PC-3 (cell line): ENCODE measurements at places on chromosomes 5 and 9. TPM values are rescaled to one million over a fixed set of nuclear protein-coding genes. Genes with fewer than 3 reads are reported as not detected.

PHF24 gene
- total RNA-seq = not detected in 2 replicates

GRCh38 chr9:91873637-91874051 is 76.4 kb downstream of the ROR2 start:
- H3K4me1 ChIP-seq = no peaks in the 10 kb centered on the region
- DNase-seq = no peak
- H3K4me3 ChIP-seq = no peak overlapping the region
- H3K27me3 ChIP-seq = peaks cover 80% of the 10 kb centered on the region

DNA sequence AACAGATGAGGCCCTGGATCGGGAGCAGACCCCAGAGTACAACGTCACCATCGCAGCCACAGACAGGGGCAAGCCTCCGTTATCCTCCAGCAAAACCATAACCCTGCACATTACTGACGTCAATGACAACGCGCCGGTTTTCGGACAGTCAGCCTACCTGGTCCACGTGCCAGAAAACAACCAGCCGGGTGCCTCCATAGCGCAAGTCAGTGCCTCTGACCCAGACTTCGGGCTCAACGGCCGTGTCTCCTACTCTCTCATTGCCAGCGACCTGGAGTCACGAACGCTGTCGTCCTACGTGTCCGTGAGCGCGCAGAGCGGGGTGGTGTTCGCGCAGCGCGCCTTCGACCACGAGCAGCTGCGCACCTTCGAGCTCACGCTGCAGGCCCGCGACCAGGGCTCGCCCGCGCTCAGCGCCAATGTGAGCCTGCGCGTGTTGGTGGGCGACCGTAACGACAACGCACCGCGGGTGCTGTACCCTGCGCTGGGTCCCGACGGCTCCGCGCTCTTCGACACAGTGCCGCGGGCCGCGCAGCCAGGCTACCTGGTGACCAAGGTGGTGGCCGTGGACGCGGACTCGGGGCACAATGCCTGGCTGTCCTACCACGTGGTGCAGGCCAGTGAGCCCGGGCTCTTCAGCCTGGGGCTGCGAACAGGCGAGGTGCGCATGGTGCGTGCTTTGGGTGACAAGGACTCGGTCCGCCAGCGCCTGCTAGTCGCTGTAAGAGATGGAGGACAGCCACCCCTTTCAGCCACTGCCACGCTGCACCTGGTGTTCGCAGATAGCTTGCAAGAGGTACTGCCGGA is 1.6 kb upstream of the PCDHGA11 start:
- no peaks in the 10 kb centered on the region; the same call in 1 of the 2 replicates for H3K36me3 ChIP-seq
- H3K4me1 ChIP-seq = no peaks in the 10 kb centered on the region
- no peaks in the 10 kb centered on the region for H3K27me3 ChIP-seq
- H3K27ac ChIP-seq = no peak overlapping the region
- no peak overlapping the region for H3K4me3 ChIP-seq
- DNase-seq = no peak

DNA sequence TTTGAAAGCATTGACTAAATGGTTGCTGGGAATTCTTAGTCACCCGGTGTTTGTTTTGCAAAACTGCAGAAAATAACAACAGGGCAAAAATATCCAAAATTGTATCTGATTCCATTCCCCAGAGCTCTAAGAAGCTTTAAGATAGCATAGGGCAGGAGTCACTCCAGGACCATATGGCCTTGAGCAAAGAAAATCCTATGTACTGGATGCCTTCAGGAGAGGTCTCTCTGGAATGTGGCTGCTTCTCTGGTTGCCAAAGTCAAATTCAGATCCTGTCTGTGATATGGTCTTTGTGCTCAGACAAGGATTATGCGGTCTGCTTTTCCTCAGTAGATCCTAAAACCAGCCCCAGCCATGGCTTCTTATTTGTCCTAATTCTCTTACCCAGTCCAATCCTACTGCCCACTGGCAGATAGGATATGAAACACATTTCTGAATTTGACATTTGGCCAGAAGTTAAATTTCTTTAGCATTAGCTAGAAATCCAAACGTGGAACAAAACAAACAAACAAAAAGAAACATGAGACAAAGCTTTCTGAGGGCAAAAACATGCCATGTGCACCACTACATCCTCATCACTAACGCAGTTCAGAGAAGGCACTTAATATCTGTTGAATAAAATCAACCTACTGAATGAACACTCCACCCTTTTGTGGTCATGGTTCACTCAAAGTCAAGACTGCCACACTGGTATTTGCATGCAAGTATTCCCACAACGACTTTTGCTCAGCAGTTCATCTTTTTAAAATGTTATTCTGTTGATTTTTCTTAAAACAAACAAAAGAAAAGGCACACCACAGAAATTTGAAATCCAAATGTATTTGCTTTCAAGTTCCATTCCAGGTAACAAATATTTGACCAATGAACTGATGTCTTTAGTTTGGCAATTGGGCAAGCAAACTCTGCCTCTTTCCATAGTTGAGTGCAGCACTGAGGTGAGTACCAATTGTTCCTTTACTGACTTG is 165.7 kb downstream of the TRPM6 start:
- H3K27me3 ChIP-seq = 0 out of 2 replicates have a peak, but pooled peaks cover 4% of the 10 kb centered on the region
- H3K4me1 ChIP-seq = no peaks in the 10 kb centered on the region
- no peak overlapping the region for H3K4me3 ChIP-seq
- H3K36me3 ChIP-seq = no peaks in the 10 kb centered on the region
- no peak overlapping the region for H3K27ac ChIP-seq

PCDHGA2 gene
- total RNA-seq = not detected in 2 replicates

- H3K27me3 ChIP-seq = peaks cover 31% of the 10 kb centered on the region
- peak; percentile 19 for DNase-seq
- no peak overlapping the region for H3K27ac ChIP-seq
- no peaks in the 10 kb centered on the region for H3K36me3 ChIP-seq
- H3K4me1 ChIP-seq = no peaks in the 10 kb centered on the region
Measured at GRCh38 chr5:91875196-91875779, 492.2 kb upstream of the ARRDC3 start.

- no peak overlapping the region for H3K27ac ChIP-seq
- no peak overlapping the region for H3K4me3 ChIP-seq
- DNase-seq = no peak
- H3K36me3 ChIP-seq = no peaks in the 10 kb centered on the region
- no peaks in the 10 kb centered on the region for H3K4me1 ChIP-seq
- H3K27me3 ChIP-seq = no peaks in the 10 kb centered on the region
Measured at GRCh38 chr5:53971551-53971950, 338.8 kb downstream of the ARL15 start.

TRAF2 gene
- total RNA-seq = 11.5 and 25.4 TPM in 2 replicates

DNA sequence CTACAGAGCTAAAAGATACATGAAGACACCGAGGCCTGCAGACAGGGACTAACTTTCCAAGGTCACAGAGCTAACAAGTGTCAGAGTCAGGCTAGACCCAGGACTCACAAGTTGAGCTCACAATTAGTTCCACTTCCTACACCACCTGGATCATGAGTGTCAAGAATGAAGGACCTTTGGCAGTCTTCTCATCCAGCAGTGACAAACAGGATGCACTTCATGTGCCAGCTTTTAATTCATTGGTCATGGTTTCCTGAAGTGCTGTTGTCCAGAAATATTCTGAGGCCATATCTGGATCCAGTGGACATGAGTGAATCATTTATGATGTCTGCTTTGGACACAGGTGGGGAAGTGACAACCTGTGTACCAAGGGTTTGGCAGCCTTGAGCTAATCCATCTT is 77.4 kb downstream of the KCNIP1 start:
- H3K27me3 ChIP-seq = 0 out of 2 replicates have a peak, but pooled peaks cover 3% of the 10 kb centered on the region
- H3K27ac ChIP-seq = no peak overlapping the region
- H3K4me1 ChIP-seq = no peaks in the 10 kb centered on the region
- DNase-seq = no peak
- no peak overlapping the region for H3K4me3 ChIP-seq
- no peaks in the 10 kb centered on the region for H3K36me3 ChIP-seq

FST gene
- 403 and 407 TPM in 2 replicates for total RNA-seq

ANXA1 gene
- 176 and 192 TPM in 2 replicates for total RNA-seq

GPBP1 gene
- total RNA-seq = 29.5 and 31.8 TPM in 2 replicates

- H3K4me1 ChIP-seq = peaks cover 15% of the 10 kb centered on the region
- no peaks in the 10 kb centered on the region for H3K36me3 ChIP-seq
- H3K27ac ChIP-seq = no peak overlapping the region
- H3K27me3 ChIP-seq = no peaks in the 10 kb centered on the region
- no peak overlapping the region for H3K4me3 ChIP-seq
- DNase-seq = no peak
Measured at GRCh38 chr5:56056875-56057274, 62.1 kb upstream of the IL6ST start.

SH3PXD2B gene
- total RNA-seq = 8.9 and 9.8 TPM in 2 replicates

DNA sequence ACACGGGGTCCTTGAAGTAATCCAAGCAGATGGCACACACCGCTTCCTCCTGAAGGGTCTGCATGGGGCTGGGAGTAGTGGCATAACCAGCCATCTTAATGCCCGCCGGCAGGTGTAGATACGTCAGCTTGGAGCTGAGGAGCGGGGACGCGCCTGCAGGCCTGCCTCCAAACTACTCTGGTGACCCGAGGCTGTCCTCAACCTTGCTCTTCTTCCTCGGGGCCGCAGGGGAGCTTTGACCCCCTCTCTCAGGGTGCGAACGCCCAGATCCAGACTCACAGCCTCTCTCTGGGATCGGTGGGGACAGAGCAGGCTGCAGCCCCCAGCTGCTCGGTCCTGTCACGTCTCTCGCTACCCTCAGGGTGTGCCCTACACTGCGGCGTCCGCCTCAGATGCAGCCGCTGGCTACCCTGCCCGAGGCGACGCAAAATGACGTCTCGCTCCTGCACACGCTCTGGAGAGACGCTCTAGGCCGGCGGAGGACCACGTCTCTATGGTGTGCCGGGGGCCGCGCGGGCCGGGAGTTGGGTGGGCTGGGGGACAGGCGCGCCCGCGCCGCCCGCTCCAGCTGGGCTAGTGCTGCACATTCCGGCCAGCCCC is at the start of gene TRIM52:
TRIM52 (minus strand) TSS at position 424 of the 600 bp plus-strand sequence; CDS start at position 94, 330 bp downstream.
- DNase-seq = peak; percentile 94
- no peaks in the 10 kb centered on the region for H3K27me3 ChIP-seq
- peaks cover 4% of the 10 kb centered on the region; the same call in 1 of the 2 replicates for H3K4me1 ChIP-seq
- H3K4me3 ChIP-seq = peak within 1 kb of the TSS; percentile 87
